Astrocyte of the hippocampus (primary cell): ENCODE measurements at places on chromosomes 6 and 20.

- DNase-seq = no peak
These were observed 16.2 kb downstream of the TTLL2 start for GRCh38 chr6:167341038-167341583.

- DNase-seq = peak; percentile 65
These were observed 81.7 kb upstream of the RIPOR2 start for GRCh38 chr6:25017486-25017885.

DNA sequence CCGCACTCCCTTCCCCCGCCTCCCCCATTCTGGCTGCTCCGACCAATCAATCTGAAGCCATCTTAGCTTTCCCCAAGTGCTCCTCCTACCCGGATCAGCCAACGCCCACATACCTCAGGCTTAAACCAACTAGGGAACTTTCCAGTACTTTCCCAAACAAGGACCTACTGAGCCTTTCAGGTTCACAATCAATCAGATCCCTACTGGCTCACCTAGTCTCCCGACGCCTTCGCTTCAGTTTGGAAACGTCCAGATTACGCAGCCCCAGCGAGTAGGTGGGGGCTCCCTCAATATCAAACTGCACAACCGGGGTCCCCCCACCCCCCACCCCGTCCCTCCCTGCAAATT is 432 bp downstream of the HSPA1L start:
- DNase-seq = peak; percentile 98

DNA sequence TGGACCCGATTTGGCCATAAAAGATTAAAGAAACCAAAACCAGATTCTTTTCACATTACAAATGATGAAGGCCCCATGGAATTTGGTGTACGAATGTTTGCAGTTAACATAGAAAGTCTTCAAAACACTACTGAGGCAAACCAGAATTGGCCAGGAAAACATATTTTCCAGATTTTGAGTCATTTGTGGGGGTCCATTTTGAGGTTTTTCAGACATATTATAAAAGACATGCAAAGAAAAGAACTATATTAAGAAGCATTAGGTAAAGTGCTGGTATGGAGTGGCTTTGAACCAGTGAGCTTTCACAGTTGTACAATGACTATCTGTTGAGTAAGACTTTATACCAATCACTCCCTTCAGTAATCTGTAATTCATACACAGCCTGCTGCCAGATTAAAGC is 168.9 kb upstream of the COL21A1 start:
- DNase-seq = peak; percentile 33

DNA sequence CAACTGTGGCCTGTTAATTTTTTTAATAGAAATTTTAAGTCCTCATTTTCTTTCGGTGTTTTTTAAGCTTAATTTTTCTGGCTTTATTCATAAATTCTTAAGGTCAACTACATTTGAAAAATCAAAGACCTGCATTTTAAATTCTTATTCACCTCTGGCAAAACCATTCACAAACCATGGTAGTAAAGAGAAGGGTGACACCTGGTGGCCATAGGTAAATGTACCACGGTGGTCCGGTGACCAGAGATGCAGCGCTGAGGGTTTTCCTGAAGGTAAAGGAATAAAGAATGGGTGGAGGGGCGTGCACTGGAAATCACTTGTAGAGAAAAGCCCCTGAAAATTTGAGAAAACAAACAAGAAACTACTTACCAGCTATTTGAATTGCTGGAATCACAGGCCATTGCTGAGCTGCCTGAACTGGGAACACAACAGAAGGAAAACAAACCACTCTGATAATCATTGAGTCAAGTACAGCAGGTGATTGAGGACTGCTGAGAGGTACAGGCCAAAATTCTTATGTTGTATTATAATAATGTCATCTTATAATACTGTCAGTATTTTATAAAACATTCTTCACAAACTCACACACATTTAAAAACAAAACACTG is 10.1 kb downstream of the HFE start:
- DNase-seq = peak; percentile 83

GRCh38 chr6:170113141-170113540 is 177.7 kb downstream of the DLL1 start:
- no peak for DNase-seq

DNA sequence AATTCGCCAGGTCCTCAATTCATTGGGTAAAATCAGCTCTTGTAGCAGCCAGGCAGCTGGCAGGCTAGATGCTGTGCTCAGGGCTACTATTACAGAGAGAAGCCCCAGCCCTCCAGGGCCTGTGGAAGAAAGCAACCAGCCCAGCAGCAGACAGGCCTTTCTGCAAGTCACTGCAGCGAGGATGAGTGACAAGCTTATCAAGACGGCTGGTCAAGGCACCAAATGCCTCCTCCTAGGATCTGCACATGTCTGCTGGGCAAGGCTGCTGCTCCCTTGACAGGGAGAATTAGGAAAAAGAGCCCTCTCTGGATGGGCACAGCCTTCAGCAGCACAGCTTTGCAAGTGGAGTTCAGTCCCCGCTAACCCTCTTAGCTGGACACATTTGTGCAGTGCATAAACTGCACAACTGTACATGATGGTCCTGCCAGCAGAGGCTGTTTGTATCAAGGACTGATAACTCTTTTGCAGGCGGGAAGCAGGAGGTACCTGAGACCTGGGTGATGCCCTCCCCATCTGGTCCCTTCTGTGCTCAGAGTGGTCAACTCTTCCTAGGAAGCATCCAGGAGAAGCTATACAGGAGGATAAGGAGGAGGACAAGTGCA is 89.9 kb downstream of the CDC5L start:
- DNase-seq = no peak

GRCh38 chr20:8756410-8756809 is 312.5 kb upstream of the PLCB4 start:
- peak; percentile 61 for DNase-seq

- no peak for DNase-seq
These were observed 21.8 kb downstream of the OSTM1 start for GRCh38 chr6:108052706-108053105.

GRCh38 chr6:64736421-64736950 is 970.5 kb downstream of the EYS start:
- DNase-seq = no peak

GRCh38 chr6:606829-607379 is 50.0 kb downstream of the HUS1B start:
- no peak for DNase-seq

DNA sequence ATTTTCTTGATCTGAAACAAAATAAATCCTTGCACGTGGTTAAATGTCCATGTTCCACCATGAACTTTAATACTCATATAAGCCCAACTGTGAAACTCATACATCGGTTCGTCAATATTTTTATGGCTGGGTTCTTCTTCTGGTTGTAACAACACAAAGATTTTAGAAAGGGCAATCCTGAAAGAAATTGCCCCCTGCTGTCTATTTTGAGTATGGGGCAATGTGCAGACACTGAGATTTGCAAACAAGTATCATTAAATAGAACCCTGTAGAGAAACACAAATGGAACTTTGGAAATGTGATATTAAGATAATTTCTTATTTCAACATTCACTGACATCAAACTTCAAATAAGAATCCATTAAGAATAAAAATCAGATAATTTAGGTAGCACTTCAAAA is 80.2 kb upstream of the PHACTR1 start:
- no peak for DNase-seq

- no peak for DNase-seq
These were observed 16.3 kb downstream of the PKIG start for GRCh38 chr20:44598423-44599305.

DNA sequence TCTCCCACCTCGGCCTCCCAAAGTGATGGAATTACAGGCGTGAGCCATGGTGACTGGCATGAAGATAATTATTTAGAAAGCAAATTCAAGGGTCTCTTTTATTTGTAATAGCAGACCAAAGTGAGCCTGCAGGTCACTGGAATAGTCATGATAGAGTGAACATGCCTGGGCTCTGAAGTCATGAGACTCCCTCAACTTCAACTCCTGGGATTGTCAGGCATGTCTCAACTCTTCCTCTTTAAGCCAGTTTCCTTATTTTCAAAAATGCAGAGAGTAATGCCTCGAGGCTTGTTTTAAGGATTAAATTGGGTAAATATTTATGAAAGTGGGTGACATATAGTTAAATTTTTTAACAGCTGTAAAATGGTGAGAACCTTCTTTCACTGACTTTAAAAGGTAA is 22.7 kb upstream of the HECA start:
- no peak for DNase-seq

- DNase-seq = no peak
These were observed 860 bp downstream of the DEFB124 start for GRCh38 chr20:31474097-31474436.

GRCh38 chr6:144063744-144064401 is 31.5 kb downstream of the SF3B5 start:
- peak; percentile 69 for DNase-seq

GRCh38 chr6:88238065-88238464 is 71.9 kb upstream of the CNR1 start:
- peak; percentile 37 for DNase-seq

DNA sequence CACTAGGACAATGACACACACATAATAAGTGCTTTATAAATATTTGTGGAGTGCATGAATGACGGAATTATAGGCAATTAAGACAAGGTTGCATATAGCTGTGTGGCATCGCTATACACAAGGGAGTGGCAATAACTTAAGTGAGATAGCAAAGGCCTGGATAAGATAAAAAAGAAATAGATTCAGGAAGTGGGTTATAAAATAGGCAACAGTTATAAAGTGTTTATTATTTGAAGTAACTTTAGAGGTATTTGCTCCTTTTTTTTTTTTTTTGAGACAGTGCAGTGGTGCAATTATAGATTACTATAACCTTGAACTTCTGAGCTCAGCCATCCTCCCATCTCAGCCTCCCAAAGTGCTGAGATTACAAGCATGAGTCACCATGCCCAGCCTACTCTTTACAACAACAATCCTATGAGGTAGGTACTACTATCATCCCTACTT is 75.9 kb upstream of the LOC128125822 start:
- DNase-seq = no peak

- DNase-seq = peak; percentile 89
These were observed 29.4 kb upstream of the CLIC5 start for GRCh38 chr6:46044881-46045617.

DNA sequence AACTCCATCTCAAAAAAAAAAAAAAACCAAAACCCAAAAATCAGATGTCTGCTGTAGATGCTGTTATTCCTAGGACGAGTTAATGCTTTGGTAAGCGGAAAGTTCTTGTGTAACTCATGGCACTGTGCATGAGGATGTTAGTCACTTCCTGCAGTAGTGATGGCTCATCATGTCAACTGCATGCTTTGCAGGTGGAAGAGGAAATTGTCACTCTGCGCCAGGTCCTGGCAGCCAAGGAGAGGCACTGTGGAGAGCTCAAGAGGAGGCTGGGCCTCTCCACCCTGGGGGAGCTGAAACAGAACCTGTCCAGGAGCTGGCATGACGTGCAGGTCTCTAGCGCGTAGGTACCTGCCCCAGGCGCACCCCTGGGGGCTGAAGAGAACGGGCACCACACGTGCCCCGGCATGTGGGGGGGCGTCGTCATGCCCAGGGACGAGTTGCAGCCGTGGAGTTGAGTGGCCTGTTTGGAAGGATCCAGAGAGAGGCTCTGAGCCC is 8.5 kb downstream of the TPD52L2 start:
- no peak for DNase-seq

GRCh38 chr6:20629509-20629908 is 95.3 kb downstream of the CDKAL1 start:
- DNase-seq = no peak
